Kasumi-1 (cell line): ENCODE measurements at places on chromosomes 3 and 15.

DNA sequence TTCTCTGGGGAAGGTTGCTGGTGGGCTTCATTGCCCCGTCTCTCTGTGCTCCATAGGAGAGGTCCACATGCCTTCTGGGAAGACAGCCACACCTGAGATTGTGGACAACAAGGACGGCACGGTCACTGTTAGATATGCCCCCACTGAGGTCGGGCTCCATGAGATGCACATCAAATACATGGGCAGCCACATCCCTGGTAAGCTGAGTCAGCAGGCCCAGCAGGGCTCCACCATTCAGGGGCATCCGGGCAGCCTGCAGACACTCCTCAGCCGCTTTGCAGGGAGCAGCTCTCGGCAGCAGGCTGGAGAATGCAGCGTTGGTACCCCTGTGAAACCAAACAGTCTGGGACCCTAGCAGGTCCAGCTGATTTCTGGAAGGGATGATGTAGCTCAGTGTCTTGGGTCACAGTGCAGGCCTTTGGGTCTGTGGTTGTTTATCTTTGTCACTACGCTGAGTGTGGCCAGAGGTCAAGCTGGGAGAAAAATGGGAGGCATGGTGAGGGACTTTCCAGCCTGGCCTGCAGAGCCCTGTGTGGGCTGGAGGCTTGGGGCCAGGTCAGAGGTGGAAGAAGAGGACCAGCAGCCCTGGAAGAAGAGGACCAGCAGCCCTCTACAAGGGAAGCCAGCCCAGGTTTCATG is 67.2 kb downstream of the DNASE1L3 start:
- DNase-seq = no peak

GRCh38 chr3:151852074-151852811 is 21.2 kb upstream of the SUCNR1 start:
- DNase-seq = no peak

DNA sequence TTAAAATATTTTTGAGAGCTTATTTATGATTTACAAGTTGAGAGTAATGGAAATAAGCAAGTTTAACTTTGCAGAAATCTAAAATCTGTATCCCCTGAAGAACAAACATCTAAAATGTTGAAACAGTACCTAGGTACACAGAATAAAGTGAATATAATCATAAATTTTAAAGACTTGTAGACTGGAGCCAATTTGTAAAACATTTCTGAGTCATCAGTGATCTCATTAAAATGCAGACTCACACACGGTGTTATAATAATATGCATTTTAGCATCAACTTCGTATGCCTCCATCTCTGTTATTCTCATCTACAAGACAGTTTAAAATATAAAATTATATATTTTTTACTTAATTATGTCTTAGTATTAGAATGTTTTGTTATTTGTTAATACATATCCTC is 399.5 kb upstream of the GOLIM4 start:
- no peak for DNase-seq

DNA sequence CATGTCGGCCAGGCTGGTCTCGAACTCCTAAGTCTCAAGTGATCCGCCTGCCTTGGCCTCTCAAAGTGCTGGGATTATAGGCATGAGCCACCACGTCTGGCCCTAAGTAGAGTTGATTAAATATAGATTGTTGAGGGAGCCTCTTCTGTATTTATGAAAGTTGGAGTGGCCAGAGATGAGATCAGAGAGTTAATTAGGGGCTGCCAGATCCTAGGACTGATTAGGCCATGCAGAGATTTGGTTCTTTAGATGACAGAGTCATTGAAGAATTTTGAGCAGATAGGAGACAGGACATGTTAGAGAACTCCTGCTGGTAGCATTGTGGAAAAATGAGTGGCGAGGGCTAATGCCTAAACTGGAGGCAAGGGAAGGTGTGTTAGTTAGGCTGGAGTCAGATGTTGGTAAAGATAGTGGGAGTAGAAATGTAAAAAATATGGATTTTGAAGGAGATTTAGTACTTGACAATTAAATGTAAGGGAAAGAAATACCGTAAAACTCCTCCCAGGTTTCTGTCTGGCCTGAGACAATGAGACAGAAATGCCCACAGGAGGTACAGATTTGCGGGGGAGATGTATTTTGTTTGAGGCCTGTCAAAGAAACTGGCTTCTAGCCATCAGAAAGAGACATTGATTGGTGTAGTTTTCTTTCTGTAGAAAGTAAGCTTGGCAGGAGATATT is 23.4 kb downstream of the SACM1L start:
- DNase-seq = no peak
